Smooth muscle cell of the brain vasculature (primary cell): ENCODE measurements at places on chromosomes 1 and 21.

DNA sequence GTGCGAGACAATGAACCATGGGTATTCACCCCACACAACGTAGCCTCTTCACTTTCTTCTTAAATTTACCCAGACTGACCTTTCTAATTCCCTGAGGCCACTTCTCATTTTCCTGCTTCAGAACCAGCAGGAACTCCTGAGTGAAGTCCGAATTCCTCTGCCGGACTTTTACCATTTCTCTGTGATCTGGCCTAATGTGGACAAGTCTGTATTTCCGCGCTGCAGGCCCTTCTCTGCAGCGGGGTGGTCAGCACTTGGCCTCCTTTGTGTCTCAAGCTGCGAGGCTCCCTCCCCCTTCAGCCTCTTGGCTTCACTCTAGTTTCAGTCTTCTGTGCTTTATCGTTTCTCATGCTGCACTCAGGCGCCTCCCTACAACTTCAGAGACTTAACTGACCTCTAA, 9.4 kb upstream of the CTBS start:
- no peak for DNase-seq

DNA sequence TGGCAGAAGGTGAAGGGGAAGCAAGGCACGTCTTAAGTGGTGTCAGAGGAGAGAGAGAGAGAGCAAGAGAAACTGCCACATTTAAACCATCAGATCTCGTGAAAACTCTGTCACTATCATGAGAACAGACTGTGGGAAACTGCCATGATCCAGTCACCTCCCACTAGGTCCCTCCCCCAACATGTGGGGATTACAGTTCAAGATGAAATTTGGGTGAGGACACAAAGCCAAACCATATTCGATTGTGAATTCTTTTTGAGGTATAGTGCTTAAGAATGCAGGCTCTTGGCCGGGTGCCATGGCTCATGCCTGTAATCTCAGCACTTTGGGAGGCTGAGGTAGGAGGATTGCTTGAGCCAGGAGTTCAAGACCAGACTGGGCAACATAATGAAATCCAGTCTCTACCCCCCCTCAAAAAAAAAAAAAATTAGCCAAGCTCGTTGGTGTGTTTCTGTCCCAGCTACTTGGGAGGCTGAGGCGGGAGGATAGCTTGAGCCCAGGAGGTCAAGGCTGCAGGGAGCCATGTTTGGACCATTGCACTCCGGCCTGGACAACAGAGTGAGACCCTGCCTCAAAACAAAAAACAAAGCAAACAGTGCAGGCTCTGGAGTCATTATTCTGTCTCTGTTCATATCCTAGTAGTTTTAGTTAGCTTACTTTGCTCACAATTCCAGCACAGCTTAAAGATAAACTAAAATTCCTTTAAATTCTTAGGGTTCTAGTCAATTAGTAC, 6.0 kb downstream of the ZCCHC17 start:
- no peak for DNase-seq

DNA sequence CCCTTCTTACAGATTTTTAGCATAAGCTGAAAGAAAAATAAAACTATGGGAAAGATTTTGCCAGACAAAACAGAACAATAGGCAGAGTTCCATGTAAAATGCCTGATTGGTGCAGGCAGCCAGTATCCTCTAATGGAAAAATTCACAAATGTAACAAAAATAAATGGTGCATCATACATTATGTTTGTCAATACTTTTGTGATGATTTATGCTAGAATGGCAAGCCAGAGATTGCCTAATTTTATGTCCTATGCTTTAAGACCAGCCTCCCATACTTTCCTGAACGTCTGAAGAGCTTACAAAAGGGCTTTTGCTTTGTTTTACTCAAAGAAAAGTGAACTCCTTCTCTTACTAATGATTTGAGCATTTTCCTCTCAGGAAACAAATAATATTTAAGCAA, 81.5 kb upstream of the KCNJ15 start:
- DNase-seq = no peak

DNA sequence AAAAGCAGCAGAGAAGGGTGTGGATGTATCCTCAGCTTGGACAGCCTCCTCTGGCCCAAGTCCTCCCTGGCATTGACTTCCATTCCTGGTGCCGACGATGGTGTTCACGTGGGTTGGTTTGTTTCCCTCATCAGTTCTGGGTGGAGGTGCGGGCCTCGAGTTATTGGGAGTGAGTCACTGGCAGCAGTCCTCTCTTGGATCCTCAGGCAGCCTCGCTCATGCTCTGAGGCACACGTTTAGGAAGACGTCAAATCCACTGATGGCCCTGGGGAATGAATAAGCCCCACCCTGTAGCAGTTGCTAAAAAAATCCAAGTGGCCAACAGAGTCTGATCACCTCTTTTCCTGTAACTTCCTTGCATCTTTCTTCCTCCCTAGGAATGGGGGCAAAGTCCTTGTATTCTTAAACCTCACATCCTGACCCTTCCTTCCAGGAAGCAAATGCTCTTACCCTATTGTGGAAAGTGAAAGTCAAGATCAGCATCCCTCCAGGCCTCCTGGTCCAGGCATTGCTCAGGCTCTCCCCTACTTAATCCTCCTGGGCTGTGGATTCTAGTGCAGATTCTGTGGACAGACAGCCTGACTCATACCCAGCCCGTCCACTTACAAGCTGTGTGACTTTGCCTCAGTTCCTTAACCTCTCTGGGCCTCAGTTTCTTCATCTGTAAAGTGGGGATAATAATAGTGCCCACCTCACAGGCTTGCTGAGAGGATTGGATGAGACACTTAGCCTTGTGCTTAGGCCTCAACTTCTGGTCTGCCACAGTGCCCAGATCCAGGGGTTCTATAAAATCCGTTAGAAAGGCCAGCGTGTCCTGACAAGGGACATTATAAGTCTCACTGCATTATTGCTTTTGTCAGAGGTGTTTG, 111.1 kb downstream of the TLR5 start:
- DNase-seq = no peak

DNA sequence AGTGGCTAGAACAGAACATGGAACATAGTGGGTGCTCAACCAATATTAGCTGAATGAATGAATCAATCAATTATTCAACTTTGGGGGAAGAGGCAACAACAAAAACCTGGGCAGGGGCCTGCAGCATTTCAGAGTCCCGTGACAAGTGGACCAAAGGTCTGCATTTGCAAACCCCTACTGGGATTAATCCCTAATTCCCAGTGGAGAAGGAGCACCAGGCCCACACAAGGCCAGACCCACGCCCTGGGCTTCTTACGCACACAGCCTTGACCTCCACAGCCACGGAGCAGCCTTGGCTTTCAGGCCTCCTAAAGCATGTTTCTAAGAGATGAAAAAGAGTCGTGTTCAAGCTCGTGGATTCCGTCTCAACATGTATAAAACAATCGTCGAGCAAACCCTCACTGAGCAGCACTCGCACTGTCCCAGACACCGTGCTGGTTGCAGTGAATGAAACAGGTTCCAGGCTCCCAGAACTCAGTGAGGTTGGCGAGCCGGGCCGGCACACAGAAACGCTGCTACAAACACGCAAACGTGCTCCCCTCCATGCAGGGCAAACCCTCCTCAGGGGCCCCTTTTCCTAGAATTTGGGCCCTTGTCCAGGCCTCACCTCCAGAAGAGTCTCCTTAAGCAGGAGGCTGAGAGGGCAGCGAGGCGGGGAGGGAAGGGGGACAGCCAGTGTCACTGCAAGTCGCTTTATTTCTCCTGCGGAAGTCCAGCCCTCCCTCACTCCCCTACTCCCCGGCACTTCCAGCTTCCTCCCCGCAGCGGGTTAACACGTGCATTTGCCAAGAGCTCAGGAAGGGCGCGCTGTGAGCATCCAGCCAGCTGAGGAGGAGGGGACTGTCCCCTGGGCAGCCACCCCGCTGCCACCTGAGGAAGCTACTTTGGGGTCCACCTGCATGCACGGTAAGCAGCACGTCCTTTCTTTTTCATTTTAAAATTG, 556.4 kb downstream of the KIF26B start:
- no peak for DNase-seq

- DNase-seq = no peak
Measured at GRCh38 chr1:39195166-39196111, 9.1 kb upstream of the MACF1 start.

DNA sequence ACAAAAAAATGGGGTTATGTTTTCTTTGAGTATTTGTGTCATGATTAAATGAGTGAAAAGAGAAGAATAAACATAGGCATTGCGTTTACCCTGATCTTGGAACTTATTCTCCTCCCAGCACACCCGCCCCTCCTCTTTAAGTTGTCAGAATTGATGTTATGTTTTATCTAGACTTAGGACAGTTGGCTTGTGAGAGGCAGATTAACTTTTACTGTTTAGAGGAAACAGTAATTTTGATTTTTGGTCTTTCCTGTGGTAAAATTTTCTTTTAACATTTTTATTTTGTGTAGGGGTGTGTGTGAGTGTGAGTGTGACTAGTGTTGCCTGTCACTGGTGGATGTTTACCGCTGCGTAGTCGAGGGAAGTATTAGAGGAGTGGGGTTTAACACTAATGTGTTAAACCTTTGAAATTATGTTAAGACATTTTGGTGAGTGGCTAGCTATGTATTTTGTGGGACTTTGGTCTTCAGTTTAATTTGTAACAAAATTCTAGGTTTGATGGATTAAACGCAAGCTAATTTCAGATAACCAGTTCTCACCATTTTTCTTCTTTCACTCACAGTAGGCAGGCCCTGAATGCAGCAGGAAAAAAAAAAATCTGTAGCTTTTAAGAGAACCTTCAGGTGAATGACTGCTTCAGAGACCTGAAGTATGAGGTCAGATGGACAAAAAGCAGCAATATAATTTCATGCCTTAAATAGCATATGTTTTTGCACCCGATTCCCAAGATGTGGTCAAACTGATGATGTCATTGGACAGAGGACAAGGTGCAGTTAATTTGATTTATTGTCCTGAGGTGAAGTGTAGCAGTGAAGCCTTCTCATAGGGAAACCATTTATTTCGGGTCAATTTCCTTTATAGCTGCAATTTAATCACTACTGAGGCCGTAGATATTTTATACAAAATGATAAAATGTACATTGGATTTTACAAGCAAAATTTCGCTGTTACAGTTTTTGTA, 2.7 kb downstream of the POU2F1 start:
- no peak for DNase-seq

- no peak for DNase-seq
Measured at GRCh38 chr1:211750599-211750998, 75.2 kb upstream of the NEK2 start.

DNA sequence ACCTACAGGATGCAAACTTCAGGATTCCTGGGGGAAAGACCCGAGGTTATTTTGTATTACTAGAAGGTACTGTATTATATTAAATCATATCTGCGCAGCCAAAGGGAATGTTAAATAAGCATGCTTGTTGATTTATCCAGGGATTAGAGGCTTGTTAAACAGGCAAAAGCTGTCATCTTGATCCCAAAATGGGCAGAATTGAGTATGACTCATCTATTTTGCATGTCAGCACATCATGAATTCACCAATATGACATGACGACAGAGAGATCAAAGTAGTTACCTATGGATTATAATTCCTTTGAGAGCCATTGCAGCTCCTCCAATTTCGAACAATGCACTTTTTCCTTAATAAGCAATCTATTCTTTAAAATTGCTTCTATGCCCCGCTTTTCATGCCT, 66.1 kb downstream of the TBX15 start:
- no peak for DNase-seq

DNA sequence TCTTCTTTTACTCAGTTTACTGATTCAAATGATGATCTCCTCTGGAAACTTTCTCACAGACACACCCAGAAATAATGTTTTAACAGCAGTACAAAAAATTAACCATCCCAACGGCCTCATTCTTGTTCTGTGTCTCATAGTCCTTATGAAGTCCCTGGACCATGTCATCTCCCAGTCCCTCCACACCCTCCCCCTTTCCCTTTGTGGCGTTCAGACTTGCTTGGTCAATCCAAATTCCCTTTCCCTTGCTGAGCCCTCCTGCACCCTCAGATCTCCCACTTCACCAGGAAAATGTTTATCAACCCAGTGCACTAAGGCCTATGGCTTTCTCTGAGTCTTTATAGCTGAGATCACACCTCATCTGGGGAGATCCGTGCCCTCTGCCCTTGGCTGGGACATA, 85.9 kb downstream of the CENPF start:
- no peak for DNase-seq

- no peak for DNase-seq
Measured at GRCh38 chr1:179091691-179092165, 9.9 kb downstream of the TOR3A start.

- no peak for DNase-seq
Measured at GRCh38 chr1:182786223-182786994, 3.2 kb upstream of the NPL start.

DNA sequence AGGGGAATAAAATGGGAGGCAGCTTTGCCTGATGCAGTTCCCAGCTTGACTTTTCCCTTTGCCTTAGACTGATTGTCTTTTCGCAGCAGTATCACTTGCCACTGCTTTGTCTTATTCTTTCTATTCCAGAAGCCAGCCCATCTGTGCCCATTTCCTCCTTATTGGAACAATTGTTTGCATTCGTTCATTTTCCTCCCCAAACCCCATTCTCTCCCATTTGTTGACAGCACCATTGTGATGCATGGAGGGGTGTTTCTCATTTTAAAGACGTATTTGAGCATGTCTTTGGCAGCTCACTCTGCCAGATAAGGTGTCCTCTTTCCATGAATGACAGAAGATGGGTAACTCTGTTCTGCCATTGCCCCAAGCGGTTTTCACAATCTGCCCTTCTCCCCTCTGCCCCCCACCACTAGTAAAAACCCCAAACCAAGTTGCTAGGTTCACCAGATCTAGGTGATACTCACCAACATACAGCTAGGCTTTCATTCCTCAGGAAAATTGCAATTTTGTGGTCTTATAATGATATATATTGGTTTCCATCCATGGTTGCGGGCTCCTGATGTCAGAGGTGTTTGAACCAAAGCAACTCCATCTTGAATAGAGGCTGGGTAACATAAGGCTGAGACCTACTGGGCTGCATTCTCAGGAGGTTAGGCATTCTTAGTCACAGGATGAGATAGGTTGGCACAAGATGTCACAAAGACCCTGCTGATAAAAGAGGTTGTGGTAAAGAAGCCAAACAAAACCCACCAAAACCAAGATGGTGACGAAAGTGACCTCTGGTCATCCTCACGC, 30.8 kb downstream of the SERBP1 start:
- DNase-seq = no peak
